ENCODE measurements at places on chromosomes 5 and 9.
A peak's percentile ranks its signal among the peaks of the same experiment; 100 is the strongest.

DNA sequence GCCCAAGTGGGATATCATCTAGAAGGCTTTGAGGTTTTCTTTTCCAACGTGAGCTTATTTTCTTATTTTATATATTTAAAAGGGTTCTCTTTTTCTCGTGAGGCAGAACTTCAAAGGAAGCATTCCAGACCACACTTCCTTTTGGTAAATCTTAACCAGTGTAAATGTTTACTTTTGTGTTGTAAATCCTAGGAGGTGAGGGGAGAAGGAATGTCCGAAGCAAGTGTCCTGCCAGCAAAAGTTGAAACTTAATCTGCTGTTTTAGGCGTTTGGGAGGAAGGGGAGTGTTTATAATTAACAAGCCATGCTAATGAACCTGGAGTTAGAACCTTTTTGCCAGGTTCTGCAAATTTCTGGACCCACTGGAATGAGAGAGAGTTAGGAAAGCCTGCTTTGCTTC, 37.9 kb downstream of the WWC1 start:
- DNase-seq = no peak

- DNase-seq = no peak
Measured at GRCh38 chr5:58582803-58583491, at the start of gene RAB3C. Gene RAB3C, plus strand, starts transcription at chr5:58583075. Its CDS starts 134 bp downstream, at chr5:58583209.

GRCh38 chr9:89225991-89226471, 47.4 kb upstream of the SHC3 start:
- no peak for DNase-seq

DNA sequence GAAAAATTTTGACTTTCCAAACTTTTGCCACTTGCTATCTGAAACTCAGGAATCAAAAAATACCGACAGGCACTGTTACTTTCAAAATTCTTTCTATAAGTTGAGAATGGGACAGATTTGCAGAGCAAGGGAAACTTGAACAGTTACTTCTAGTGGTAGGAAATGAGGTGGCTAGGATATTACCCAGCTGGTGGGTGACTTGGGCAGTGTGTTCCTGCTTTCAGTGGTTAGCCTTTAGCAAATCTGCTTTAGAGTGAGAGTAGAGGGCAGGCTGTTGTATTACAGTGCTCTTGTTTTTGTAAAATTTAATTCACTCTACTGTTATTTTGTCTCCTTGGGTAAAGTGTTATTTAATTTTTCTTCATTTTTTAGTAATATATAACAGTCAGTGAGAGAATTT, 40.2 kb upstream of the ROPN1L start:
- DNase-seq = no peak

DNA sequence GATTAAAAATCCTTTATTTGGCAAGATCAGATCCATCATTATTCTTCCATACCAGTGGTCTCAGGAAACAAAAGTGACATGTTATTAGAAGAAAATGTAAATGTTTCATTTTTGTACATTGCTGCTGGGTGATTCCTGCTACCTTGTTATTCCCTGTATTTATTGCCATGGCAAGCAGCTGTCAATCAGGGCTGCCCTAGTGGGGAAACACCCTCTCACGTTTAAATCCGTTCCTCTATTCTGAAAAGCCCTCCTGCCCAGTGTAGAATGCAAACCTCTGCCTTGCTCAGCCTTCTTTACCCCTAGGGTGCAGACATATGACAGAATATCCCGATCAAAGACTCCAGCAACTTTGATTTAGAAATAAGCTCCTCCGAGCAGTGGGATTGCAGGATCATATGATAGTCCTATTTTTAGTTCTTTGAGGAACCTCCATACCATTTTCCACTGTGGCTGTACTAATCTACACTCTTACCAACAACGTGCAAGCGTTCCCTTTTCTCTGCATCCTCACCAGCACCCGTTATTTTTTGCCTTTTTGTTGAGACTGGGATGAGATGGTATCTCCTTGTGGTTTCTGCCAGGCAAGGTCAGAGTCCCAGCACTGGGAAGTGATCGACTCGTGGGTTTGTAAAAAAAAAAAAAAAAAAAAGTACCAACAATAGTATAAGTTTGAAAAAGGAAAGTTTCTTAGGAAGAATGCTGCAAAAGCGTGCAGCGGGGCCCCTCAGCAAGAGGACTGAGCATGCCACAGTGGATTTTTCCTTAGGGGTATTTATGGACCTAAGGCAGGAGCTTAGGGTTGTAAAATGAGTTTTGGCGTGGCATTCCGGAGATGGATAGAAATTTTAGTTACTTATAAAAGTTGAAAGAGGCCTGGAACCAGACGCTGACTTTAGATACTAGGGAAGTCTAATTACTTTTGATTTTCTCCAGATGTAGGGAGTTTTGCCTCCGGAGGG, 66.7 kb downstream of the HRH2 start:
- DNase-seq = no peak

DNA sequence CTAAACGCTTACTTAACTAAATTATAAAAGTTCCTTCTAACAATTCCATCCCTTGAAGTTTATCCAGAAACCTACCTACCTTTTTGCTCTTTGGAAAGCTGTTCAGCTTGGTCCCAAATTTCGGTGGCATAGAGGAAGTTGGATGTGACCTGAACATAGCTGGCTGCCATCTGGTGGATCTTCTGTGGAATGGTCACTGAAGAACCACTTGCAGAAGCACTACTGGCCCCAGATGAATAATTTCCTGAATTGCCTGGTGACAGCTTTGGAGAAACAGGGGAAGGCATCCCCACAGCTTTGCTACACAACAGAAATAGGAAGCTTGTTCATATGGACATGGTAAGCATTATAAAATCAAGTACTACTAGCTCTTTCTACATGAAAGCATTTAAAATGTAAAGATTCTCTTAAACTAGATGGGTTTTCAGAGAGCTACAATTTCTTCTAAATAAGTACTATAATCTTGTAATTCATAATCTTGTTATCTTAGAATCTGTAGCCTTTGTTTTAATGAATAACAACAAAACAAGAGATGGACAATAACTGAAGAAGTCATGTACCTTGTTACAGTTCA, 9.9 kb downstream of the LEAP2 start:
- no peak for DNase-seq

GRCh38 chr9:103323699-103324098, 328.6 kb downstream of the CYLC2 start:
- no peak for DNase-seq

- no peak for DNase-seq
Measured at GRCh38 chr5:150303070-150303615, 438 bp upstream of the ARSI start.

DNA sequence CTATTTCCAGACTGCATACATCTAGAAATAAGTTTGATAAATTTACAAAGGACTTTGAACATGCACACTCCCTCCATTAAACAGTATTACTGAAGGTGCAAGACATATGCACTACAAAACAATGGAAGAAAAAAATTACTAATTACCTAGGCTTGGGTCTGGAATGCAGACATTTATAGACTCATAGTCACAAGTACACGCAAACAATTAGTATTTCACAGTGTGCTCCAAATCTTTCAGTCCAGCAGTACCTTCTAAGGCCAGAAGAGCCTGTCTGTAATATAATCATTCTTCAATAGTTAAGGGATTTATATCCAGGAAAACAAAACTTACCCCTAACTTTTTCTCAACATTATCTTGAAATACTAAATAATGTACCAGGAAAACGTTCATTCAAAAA, 11.2 kb downstream of the RICTOR start:
- DNase-seq = no peak

DNA sequence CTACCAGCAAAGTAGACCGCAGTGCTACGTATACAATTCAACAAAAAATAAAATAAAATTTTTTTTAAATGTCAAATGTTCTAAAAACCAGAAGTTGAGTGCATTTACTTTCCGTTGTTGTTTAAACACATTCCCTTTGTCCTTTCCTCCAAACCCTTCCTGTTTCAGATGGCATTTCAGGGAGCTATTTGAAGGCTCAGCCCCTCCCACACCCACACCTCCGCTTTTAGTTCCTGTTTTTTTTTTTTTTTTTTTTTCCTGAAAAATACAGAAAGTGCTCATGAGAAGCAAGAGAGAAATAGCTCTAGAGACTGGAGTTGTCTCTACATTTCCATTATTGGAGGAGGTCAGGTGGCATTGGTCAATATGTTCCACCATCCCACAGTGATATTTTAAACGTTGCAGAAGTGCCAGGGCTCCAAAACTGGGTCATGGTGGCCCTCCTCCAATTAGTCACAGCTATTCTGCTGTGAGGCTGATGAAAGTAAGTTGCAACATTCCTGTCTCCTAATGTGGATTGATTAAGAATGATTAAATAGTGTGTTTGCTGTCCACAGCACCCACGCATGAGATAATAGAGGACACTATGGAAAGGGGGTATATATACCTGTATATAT, 106.9 kb downstream of the GABRG2 start:
- DNase-seq = no peak

- no peak for DNase-seq
Measured at GRCh38 chr5:177987326-177987725, 8.7 kb downstream of the PROP1 start.

- no peak for DNase-seq
Measured at GRCh38 chr9:133484671-133485437, 6.0 kb upstream of the SLC2A6 start.

GRCh38 chr9:77883846-77884771, 147.5 kb downstream of the GNAQ start:
- no peak for DNase-seq

DNA sequence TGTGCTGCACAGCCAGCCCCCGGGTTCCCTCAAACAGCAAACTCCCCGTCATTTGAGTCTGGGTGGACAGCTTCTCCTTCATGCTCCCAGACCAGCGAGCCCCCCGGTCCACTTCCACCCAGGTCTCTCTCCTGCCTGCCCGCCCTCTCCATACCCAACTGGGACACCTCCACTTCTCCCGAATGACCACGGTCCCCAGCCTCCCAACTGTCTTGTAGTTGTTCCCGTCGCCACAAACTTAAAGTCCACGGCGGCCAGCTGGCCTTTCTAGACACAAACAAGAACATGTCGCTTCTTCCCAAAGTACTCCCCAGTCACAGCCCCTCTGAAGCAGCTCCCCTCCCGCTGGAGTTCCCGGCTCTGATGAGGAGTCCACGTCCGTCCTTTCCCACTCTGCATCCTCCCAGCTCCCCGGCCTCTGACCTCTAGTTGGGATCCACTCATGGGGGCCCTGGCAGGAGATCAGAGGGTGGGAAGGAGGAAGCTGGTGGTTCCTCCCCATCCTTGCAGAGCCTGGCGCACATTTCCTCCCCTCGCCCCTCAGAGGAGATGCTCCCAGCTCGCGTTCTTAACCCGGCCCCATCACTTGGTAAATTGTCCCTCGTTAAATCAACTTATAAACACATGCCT, 24.1 kb upstream of the PPP1R26 start:
- DNase-seq = no peak

- DNase-seq = no peak
Measured at GRCh38 chr9:73039271-73040263, 86.7 kb upstream of the ALDH1A1 start.

DNA sequence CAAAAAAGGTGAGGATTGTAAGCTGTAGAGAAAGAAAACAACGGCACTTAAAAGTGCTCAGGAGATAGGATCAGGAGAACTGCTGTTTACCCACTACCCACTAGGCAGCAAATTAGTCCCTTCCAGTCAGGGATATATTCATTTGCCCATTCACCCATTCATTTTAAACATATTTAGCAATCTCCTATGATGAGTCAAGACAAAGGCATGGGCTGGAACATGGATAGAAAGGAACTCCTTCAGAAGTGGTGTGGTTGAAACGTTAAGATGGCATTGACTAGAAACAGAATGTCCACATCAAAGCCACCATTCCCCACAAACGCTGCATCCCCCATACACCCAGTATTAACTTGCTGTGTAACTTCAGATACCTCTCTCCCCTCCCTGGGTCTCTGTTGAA, 225.7 kb downstream of the ASTN2 start:
- DNase-seq = no peak

DNA sequence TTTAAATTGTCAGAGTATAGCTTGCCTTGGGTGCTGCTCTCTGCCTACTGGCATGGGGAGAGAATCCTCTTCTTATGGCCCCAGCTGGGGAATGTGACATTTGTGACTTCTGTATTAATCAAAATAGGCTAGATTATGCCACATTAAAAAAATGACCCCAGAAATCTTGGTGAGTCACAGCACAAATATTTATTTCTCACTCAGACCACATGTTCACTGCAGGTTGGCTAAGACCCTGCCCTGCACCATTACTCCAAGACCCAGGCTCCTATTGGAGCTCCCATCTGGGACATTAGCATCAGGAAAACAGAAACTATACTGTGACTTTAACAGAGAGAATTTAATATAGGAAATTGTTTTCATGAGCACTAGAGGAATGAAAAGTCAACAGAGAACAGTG, 16.6 kb upstream of the WHRN start:
- DNase-seq = peak; percentile 46

GRCh38 chr9:79592726-79593493, 21.1 kb downstream of the TLE4 start:
- no peak for DNase-seq

DNA sequence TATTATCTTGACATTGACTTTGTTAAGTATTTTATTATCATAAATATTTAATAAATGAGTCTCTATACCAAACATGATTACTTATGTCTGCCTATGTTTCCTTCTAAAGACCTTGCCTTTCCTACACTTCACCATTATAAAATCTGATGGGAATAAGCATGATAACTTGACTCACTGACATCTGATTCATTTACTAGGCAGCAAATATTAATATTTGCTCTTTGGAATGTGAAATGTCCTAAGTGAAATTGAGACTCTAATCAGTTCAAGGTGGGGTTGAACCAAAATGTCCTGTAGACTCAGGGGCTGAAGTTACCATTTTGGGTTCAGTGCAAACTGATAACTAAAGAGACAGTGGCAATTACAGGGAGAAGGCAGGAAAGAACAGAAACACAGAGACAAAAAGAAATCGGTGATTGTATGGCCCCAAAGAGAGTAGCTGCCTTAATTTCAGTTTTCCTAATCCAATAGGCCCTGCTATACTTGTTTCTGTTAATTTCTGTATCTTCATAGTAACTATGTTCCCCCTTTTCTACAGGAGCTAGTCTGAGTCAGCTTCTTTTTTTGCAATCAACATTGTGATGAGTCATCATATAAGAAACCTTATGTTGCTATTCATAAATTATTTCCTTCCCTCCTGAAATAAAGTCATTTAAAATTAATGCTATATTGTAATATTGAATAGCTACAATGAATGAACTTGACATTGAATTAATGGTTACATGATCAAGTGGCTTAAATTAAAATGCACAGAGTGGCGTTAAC, 296.8 kb downstream of the PDE4D start:
- DNase-seq = no peak

GRCh38 chr9:121494192-121494591, 5.5 kb downstream of the GGTA1 start:
- no peak for DNase-seq

- DNase-seq = no peak
Measured at GRCh38 chr9:3243683-3244082, 282.1 kb downstream of the RFX3 start.

DNA sequence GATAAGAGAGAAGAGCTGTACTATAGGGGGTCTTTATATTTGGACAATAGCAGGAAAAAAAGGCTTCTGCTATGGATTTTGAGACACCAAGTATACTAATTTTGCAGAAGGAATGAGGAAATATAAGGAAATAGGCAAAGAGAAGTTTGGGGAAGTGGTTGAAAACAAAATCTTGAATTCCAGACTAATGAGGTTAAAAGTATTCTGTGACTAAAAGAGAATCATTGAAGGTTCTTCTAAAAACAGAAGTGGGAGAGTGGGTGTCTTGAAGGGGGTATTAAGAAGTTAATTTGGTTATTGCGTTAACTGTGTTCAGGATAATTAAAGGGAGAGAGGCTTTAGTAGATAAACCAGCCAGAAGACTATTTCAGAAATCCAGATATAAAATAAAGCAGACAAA, 148.7 kb downstream of the RFK start:
- DNase-seq = no peak
